ENCODE measurements at places on chromosomes 2 and 18.

DNA sequence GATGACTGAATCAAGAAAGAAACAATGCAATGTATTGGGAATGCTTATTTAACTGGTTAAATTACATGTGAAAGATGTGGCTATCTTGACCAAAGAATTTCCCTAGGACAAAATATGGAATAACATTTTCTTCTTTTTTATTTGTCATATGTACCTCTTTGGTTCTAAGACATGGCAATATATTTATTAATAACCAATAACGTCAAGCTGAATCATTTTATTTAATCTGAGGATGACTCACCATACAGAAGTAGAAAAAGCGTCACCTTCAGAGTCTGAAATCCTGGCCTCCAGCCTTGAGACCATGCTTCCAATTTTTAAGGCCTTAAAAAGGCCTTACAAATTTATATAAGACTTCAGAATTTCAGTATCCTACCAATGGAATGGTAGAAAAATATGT, 1464.9 kb downstream of the SUCLG1 start:
- DNase-seq: no peak

DNA sequence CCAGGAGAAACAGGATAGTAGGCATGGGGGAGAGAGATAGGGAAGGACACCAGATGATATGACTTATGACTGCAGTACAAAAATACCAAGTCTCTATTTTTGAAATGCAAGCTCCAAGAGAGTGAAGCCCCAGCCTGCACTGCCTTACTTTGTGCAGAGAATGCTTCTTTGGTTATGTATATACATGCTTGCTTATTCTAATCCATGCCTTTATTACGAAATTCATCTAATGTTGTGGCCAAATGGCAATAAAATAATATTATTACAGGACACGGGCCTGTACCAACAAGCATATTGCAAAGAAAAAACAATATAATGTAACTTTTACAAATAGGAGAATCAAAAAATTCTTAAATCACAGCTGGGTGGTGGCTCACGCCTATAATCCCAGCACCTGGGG, 110.8 kb downstream of the BCL11A start:
- DNase-seq: no peak

GRCh38 chr18:78611201-78611800, 368.3 kb upstream of the SALL3 start:
- no peak for DNase-seq

DNA sequence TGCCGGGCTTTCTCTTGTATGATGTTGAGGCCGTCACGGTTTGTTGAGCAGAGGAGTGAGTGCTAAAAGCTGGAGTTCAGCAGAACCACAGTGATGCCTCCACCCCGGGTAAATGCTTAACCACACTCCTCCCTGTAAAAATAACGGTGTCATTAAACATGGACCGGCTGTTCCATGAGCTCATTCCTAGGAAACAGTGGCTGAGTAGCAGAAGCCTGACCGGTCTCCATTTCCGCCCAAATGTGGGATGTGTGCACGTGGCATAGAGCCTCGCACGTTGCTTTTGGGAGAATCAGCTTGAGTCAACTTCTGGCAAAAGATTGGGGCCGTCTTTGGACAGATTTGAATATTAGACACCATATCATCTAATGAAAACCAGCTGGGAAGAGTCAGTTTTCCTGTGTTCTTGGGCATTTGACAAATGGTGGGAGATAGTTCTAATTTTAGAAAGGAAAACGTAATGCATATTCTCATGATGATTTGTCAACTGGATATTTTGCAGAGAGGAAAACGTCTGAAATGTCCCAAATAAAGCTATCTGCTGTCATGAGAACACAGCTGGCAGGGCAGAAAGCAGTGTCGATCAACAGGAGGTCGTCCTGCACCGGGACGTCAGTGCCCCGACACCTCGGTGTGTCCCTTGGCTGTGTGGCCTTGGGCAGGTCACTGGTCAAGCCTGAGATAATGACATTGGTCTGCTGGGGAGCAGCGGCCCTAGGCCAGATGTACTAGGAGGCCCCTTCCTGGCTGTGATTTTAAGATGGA, 42.4 kb downstream of the LRRFIP1 start:
- DNase-seq: peak; percentile 94

DNA sequence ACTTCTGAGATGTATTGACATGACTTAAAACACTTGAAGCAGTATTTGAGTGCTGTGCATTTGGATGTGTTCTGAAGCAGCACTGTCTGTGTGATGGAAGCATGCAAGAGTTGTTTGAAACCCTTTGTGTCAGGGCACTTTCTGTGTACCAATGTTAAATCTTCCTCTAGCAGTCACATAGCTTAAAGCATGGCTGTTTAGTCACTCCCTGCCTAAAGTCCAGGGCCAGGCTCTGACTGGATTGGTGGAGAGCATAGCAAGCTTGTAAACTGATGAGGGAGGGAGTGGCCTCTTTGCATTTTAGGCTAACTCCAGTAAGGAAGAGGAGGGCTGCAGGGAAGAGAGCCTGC, 73.5 kb downstream of the MYO1B start:
- peak; percentile 48 for DNase-seq

GRCh38 chr18:67794521-67794920, 278.0 kb upstream of the DSEL start:
- DNase-seq: no peak

DNA sequence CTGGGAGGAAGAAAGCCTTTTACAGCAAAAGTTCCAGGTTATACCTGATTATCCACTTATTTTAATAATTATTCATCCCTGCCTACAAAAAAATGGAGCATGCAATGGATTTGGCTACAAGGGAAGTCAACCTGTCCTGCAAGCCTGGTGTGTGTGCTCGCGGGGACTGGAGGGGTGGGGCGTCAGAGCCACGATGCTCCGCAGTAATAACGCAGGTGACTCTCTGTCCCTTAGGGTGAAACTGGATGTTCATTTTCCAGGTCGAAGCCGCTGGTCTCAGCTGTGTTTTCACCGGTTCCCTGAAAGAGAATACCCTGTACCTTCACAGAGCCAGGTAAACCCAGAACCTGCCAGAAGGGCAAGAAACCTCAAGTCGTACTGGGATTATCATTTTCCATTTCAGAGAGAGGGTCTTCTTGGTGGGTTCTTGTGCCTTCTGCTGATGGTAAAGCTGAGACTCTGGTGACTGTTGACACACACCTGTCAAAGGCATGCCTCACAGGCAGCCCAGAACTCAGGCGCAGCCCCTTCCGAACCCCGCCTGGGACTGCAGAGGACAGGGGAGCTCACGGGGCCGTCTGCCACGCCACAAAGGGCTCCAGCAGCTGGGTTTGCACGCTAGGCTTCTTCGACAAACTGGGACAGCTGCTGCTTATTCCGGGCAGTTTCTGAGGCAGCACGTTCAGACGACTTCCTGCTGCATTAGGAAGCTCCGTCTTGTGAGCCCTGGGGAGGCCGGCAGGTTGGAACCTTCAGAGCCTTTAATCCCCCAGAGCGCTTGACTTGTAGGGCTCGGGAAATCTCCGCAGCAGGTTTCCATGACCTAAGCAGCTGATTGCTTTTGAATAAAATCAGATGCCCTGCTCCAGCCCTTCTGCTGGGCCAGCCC, 58.6 kb downstream of the KCNG2 start:
- peak; percentile 52 for DNase-seq

GRCh38 chr2:239543702-239544101, 142.9 kb upstream of the HDAC4 start:
- DNase-seq: no peak

GRCh38 chr2:23041443-23041842, 343.5 kb upstream of the KLHL29 start:
- no peak for DNase-seq

DNA sequence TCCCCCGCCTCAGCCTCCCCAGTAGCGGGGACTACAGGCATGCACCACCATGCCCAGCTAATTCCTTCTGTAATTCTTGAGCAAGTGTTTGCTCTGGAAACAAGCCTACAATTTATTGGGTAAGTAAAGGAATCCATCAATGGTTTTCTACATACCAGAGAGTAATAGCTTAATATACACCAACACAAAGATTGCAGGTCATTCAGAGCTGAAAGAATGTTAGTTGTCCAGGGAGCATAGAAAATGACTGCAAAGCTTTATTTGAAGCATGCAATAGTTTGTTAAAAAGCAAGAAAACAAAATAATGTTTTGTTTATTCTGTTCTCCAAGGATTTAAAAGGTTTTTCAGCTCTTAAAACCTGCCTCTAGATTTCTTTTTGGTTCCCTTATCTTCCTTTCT, 5.6 kb downstream of the IDH1 start:
- no peak for DNase-seq

- DNase-seq: no peak
Observed at GRCh38 chr2:42910645-42911405, 118.4 kb upstream of the HAAO start.

GRCh38 chr2:46873604-46874068, 42.0 kb downstream of the MCFD2 start:
- no peak for DNase-seq

GRCh38 chr2:95025406-95026319, at the start of gene MAL:
Gene MAL (plus strand): TSS chr2:95025708. CDS start chr2:95025793, 85 bp downstream.
- DNase-seq: no peak

DNA sequence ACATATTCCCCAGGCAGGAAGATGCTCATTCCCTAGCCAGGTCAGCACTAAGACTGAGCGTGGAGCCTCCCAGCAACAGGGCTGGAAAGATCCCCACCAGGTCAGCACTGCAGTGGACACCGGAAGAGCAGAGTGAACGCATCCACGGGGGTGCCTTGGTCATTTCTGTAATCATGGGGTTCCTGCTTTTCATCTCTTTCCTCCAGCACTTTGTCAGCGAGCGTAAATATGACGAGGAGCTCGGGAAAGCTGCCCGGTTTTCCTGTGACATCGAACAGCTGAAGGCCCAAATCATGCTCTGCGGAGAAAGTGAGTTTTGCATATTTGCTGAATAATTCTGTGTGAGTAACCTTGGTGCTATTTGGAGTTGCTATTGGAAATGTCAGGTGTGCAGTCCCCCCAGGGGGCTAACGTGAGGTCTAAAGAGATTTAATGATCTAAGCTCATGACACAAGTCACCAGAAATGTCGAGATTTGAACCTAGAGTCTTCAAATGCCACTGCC, 40.1 kb downstream of the KCTD18 start:
- peak; percentile 56 for DNase-seq

DNA sequence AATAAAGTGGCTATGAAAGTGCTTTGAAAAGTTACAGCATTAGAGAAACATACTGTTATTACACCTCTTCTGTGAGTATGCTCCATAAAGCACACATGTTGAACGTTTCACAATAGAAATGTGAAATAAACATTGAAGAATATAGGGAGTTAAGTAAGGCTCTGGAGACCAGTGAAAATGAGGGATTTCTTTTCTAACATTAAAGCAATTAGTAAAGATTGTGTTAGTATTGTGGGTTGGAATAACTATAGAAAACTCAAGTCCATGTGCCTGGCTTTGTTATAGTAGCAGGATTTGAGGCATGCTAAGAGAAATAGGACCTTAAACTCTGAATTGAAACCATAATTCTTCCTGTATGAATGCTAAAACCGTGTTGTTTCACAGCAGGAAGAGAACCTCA, 63.1 kb downstream of the GLS start:
- DNase-seq: no peak

DNA sequence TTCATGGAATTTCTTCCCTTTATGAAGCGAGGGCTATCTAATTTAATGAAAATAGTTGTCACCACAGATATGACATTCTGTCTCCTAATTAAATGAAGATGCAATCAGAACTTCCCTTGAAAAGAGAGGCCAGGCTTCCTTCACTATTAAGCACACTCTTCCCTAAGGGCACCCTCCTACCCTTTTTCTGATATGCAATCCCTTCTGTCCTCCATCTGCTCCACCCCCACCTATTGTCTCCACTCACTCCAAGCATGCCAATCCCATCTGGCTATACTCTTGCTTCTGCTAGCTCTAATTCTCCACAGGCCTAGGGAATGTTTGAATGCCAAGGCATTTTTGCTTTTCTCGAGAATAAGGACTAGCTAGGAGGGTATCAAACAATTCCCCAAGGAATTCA, 818.4 kb upstream of the FSHR start:
- no peak for DNase-seq

DNA sequence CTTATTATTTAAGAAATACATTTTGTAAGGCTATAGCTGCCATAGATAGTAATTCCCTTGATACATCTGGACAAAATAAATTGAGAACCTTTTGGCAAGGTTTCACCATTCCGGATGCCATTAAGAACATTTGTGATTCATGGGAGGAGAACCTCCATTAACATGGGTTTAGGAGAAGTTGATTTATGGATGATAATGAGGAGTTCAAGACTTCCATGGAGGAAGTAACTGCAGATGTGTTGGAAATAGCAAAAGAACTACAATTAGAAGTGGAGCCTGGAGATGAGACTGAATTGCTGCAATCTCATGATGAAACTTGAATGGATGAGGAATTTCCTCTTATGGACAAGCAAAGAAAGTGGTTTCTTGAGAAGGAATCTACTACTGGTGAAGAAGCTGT, 17.3 kb downstream of the PHLPP1 start:
- DNase-seq: no peak

- DNase-seq: no peak
Observed at GRCh38 chr2:10413991-10414451, 34.1 kb downstream of the ODC1 start.

- DNase-seq: no peak
Observed at GRCh38 chr2:174545240-174545639, 52.4 kb downstream of the WIPF1 start.

- no peak for DNase-seq
Observed at GRCh38 chr2:165475277-165476004, 5.9 kb downstream of the CSRNP3 start.
